NB4 (cell line): ENCODE measurements at places on chromosomes 16 and 17.

DNA sequence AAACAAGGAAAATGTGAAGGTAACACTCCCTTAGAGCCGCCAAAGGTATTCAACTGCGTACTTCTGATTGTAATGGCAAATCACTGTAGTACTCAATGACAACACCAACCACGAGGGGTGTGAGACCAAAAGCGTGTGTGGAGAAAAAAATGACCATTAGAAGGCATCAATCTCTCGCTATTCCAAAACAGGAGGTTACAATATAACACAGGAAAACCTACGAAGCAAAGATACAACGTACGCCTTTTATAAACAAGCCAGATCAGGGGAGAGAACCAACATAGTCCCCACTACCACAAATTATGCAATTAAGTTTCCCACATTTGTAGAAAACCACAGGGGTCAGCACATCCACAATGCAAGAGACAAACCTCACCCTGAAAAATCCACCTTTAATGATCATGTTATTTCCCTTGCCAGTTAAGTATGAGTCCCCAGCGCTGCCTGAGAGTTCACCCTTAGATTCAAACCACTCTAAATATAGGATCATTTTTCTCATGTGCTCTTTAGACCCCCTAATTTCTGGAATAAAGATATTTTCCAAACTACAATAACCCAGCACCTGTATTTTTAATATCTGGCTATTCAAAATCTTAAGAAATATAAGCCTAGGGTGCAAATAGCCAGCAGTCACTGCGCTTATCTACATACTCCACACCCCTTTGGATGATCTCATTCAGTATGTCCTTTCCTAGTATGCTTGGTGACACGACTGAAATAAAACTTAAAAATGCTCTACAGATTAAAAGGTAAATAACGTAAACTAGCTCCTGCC lies 12.4 kb downstream of the TEX14 start:
- peak; percentile 91 for DNase-seq

DNA sequence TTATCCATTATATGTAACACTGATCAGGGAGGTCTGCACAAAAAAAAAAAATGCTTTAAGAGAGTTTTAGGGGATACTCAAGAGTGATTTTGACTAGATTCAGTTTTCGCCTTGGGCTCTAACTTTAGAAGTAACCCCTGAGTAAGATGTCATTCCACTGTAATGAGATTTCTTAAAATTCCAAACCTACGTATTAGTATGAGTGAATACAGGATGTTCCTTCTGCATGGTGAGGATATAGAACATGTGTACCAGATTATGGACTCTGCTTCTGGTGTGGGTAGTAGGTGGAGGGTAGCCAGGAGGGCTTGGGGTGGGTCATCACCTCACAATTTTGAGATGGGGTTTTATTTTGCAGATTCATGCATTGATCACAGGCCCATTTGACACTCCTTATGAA lies 4.3 kb downstream of the UBE2Z start:
- no peak for DNase-seq

DNA sequence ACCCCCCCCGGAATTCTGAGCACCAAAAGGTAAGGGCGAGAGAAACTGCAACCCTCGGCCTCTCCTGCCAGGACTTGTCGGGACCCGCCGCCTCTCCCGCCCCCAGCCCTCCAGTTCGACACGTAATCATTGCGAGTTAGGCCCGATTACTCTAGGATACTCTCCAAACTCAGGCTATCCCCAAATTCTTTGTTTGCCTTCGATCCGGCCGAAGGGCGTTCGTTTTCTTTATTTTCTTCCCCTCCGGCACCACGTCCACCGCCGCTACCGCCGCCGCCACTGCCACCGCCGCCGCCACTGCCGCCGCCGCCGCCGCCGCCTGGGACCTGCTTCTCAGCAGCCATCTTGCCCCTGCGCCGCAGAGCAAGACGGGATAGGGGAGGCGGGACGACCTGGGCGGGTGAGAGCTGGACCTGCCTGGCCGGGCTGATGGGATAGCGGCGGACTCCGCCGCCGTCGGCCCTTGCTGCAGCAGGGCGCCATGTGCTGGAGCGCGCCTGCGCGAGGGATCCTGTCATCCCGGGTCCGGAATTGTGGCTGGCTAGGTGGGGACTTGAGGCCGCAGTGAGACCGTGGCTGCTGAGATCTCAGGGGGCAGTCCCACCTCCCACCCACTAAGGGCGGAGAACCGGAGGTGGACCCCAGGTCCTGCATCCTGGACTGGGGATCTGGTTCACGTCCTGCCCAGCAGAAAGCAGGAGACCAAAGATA lies at the start of gene SRP68:
SRP68 (minus strand) TSS at position 370 of the 711 bp plus-strand sequence; CDS start at position 344, 26 bp downstream.
- DNase-seq, result peak; percentile 94

DNA sequence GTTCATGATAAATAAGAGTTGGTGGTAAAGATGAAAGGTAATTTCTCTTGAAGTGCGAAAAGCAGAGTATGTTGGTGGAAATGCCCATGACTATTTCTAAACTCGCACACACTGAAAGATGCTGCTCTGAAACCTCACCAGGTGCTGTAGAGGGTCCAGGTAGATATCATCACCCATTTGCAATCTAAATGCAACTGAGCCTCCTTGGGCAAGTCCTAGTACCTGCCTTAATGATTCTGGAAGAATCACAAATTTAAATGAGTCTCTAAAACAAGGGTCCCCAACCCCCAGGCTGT lies 5.9 kb upstream of the MMD start:
- DNase-seq, result no peak

DNA sequence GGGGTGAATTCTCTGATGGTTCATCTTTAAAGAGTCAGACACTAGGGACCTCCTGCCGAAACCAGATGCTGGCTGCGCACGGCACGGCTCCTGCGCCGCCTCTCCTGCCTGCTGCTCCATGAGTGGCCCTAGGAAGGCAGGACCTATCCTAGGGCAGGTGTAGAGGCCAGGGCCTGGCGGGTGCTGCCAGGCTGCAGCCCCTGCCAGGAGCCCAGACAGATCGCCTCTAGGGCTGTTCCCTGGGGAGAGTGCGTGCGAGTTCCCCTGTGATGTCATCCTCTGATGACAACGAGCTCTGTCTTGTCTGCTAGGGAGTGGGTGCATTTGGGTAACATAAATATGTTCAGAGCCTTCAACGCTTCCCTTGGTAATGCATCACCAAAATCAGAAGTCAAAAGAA lies 23.9 kb downstream of the SLC38A10 start:
- peak; percentile 93 for DNase-seq

DNA sequence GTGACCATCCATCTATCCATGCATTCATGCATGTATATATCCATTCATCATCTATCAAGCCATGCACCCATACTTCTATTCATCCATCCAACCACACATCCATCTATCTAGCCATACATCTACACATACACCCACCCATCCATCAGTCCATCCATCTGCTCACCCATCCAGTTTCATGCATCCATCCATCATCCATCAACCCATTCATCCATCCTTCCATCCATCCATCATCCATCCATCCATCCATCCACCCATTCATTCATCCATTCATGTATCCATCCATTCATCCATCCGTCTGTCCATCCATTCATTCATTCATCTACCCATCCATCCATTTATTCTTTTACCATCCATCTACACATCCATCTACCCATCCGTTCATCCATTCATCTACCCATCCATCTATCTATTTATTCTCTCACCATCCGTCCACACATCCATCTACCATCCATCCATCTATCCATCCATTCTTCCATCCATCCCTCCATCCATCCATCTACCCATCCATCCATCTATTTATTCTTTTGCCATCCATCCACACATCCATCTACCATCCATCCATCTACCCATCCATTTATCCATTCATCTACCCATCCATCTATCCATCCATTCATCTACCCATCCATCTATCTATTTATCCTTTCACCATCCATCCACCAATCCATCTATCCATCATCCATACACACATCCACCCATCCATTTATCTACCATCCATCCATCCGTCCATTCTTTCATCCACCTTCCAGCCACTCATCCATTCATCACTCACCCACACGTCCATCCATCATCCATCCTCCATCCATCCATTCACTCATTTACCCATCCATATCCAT lies 3.2 kb downstream of the CCL17 start:
- no peak for DNase-seq

- peak; percentile 68 for DNase-seq
Measured at GRCh38 chr17:73956595-73957465, 246.6 kb upstream of the RPL38 start.

GRCh38 chr17:76270770-76271668 lies 5.9 kb downstream of the UBALD2 start:
- DNase-seq, result no peak

DNA sequence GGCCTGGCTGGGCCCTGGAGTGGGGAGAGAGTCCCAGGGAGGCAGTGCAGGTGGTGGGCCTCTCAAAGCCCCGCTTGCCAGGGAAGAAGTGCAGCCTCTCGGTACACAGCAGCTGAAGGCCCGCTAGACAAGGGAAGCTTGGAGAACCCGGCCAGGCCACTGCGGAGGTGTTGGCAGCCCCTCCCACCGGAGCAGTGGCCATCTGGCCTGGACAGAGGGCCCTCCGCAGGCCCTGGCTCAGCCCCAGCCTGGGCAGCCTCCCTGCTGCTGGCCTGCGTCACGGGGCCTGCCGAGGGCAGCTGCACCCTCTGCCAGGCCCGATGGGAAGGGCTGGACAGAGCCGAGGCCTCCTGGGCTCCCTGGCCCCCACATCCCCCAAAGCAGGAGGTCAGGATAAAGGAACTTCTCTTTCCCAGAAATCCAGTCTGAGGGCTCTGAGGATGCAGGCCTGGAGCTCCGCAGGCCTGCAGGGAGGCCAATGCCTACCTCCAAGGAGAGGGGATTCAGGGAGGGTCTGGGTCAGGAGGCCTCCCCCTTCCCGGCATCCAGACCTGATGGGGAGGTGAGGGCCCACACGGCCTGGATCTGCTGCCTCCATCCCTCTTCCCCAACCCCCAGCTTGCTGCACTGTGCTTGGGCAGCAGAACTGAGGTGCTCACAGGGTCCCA lies 4.3 kb downstream of the SPPL2C start:
- DNase-seq, result no peak

GRCh38 chr16:64711026-64711425 lies 410.8 kb downstream of the CDH11 start:
- no peak for DNase-seq

DNA sequence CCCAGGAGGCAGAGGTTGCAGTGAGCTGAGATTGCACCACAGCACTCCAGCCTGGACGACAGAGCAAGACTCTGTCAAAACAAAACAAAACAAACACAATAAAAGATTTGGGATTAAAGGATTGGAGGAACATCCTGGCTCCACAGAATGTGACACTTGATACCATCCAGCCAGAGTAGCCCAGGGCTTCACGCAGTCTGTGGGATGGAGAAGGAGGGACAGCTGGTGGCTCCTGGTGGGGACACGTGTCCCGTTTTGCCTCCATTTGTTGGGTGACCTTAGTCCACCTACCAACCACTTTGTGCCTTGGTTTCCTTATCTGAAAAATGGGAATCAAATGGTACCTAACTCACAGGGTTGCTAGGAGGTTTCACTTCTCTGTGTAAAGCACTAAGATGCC lies 12.4 kb upstream of the CYB561 start:
- DNase-seq, result no peak

- DNase-seq, result no peak
Measured at GRCh38 chr17:12727881-12728280, 61.4 kb upstream of the ARHGAP44 start.

- DNase-seq, result peak; percentile 8
Measured at GRCh38 chr16:64416216-64417005, 705.5 kb downstream of the CDH11 start.

DNA sequence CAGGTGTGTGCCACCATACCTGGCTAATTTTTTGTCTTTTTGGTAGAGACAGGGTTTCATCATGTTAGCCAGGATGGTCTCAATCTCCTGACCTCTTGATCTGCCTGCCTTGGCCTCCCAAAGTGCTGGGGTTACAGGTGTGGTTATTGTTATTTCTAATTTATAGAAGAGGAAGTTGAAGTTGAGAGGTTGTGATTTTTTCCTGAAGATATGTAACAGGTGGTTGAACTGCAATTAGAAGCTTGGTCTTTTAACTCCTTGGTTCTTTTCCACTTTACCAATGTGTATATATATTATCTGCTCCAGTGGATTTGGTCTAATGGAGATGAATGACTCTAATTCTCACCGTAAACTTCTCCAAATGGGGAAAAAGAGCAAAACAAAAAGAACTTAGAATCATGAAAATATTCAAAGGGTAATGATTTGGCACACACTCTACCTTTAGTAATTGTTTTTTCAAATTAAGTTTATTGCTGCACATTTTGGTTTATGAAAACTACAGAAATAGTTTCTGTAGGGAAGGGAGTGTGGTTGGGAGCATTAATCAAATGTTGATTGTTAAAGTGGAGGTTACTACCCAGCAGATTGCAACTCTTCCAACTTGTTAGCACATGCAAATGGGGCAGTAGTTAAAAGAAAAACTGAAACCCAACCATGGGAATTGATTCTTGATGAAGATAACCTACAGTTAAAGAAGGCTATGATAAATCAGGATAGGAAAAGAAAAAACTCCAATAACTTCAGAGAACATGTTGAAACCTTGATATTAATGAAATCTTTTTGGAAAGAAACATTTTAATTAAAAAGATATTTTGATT lies 1.8 kb upstream of the KRT10 start:
- no peak for DNase-seq

DNA sequence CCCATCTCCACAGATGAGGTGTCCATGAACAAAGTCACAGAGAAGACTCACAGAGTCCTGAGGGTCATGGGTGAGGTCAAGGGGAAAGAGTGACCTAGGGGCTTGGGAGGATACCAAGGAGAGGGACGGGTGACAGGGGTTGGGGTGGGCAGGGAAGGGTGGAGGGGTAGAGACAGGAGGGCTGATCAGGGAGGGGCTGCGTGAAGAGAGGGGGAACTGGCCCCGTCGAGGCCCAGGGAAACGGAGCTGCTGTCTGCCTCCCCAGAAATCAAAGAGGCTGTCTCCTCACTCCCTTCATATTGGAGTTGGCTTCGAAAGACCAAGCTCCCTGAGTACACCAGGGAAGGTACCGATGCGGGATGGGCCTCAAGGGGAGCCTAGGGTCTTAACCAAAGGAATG lies 617 bp downstream of the TMEM95 start:
- no peak for DNase-seq

GRCh38 chr17:57071991-57072944 lies 12.8 kb upstream of the AKAP1 start:
- no peak for DNase-seq

GRCh38 chr16:51839727-51840462 lies 688.8 kb upstream of the SALL1 start:
- DNase-seq, result no peak
